B cell (primary cell): ENCODE measurements at places on chromosomes 12 and 14.

GRCh38 chr12:108401964-108402363 lies 62.9 kb upstream of the CMKLR1 start:
- DNase-seq: no peak

DNA sequence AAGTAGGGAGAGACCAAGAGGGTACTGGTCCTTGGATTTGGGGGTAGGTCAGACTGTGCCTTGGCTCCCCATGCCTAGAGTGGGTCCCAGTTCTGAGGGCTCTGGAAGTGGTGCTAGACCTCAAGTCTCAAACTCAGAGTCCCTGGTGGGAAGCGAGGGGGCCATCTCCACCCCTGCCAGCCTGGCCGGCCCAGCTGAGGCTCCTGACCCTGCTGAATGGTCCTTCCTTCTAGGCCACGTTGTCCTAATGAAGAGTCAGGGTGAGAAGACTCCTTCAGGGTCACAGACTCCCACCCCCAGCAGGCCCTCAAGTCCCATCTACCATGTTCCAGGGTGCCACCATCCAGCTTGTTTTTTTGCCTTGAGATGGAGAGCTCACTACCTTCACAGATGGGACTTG lies 12.9 kb downstream of the SERPINA6 start:
- DNase-seq: no peak

GRCh38 chr14:39766397-39767000 lies 334.3 kb upstream of the FBXO33 start:
- DNase-seq: no peak

GRCh38 chr12:67354322-67354721 lies 85.2 kb downstream of the CAND1 start:
- no peak for DNase-seq

- DNase-seq: no peak
Observed at GRCh38 chr12:123696646-123697045, 15.5 kb upstream of the ATP6V0A2 start.

DNA sequence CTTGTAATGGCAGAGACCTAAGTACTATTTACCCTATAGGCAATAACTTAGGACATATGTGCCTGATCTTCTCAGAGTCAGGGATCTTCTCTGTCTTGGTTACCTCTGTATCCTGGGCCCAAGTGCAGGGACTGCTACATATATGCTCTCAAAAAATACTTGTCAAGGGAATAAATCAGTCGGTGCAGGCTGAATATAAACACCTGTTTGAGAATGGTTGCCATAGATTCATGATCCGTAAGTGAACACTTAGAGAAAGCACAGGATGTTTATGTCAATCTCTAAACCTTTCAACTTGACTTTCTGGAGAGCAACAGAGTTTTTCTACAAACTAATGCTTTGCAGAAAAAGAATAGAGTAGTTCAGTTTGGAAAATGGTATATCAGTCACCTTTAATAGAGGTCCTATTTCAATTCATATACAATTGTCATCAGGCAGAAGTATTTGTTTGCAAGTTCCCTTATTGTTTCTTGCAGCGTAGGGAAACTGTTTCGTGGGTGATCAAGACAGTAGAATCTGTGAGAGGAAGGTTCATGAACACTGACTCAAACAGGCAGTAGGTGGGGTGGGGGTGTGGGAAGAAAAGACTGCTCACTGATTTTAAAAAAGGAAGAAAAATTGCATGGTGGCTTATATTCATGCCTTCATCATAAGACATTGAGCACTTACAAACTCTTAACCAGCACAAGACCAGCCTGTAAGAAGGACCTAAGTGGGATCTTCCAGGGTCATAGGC lies 6.0 kb upstream of the UBE2N start:
- no peak for DNase-seq

DNA sequence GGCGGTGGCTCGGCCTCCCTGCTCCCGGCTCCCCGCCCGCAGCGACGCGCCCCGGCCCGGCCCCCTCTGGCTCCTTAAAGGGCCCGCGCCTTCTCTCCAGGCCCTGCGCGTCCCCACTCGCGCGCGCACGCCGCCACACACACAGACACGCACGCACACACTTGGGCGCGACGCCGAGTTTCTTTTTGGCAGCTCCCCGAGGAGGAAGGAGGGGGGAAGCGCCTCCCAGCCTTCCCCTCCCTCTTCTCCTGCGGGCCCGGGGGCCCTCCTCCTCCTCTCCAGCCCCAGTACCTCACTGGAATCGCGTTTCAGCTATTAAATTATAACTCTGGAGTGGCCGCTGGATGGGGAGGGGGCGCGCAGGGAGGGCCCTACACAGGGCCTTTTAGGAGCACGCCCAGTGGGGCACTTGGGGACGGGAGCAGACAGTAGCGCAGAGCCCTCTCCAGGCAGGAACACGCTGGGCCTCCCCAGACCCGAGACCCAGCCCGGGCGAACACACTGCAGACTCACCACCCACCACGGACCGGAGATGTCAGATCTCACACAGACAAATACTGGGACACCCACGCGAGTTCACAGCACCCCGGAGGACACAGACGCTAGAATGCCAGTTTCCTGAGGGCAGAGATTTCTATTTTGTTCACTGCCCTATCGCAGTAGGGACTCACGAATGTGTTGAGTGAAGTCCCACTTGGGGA lies 411 bp upstream of the NCOR2 start:
- DNase-seq: peak; percentile 86

- DNase-seq: no peak
Observed at GRCh38 chr12:15535352-15535781, 213.1 kb downstream of the PTPRO start.

DNA sequence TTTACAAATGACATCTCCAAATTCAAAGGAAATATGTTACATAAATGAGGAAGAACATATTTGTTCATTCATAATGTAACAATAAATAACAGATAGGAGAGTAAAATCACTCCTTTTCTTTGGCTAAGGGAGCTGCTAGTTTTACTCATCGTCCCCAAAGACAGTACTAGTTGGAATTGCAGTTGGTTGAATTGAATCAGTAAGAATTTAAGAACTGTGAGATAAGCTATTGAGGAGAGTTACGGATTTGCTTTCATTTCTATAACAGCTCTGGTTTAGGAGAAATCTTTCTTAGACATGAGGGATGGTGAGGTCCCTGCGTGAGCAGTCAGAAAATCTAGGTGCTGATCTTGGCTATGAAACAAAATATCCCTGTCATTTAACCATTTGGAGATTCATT lies 402.8 kb downstream of the AEBP2 start:
- no peak for DNase-seq

GRCh38 chr12:89016970-89017778 lies 335.1 kb downstream of the DUSP6 start:
- peak; percentile 73 for DNase-seq

GRCh38 chr14:57089901-57090300 lies 178.8 kb downstream of the EXOC5 start:
- DNase-seq: no peak

DNA sequence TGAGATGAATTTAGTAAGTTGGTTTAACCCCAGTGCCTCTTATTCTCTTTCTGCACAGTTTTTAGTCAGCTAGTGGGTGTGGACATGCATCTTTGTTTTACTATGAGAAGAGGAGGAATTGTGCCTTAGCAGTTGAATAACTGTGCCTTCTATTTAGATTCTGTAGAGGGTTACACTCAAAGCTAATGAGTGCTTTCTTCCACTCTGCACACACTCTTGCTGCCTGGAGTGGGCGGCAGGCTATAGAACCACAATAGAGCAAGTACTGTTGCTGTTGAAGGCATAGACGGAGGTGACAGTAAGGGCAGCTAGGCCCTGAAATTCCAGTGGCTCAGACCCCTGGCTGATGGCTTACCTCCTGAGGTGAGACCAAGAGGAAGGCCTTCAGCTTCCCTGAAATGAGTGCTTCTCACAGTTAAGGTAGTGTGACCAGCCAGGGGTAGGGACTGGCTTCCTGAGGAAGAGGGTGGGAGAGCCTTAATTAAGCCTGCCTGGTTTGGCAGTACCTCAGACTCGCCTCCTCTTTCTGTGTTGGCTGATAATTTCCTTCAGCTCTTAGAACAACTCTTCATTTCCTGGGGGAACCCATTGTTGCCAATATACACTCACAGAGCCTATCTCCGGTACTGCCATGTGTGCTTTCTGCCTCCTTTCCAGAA lies 24.7 kb downstream of the SUSD6 start:
- no peak for DNase-seq

DNA sequence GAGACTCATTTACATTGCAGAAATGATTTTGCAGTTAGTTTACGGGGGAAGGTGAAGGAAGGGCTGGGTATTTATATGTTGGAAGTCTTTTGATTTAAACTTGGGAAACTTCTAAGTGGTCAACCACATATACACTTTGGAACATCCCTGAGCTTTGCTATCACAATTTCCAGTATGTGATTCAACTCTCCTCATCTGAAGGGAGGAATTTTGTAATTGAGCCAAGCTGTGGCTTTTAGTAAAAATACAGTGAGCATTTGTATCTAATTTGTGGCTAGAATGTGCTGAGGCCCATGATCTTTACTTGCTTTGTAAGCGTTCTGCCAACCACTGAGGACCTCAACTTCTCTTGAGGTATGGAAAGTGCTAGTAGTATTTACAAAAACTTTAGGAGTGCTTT lies 235.0 kb upstream of the PDZRN4 start:
- DNase-seq: no peak

GRCh38 chr12:2826721-2827515 lies 7.9 kb downstream of the NRIP2 start:
- no peak for DNase-seq

- DNase-seq: peak; percentile 24
Observed at GRCh38 chr12:65277994-65278575, 398 bp upstream of the MSRB3 start.

GRCh38 chr14:54147282-54147681 lies 190.7 kb upstream of the BMP4 start:
- DNase-seq: no peak

GRCh38 chr14:36869125-36869524 lies 207.5 kb downstream of the PAX9 start:
- no peak for DNase-seq

- no peak for DNase-seq
Observed at GRCh38 chr12:87259391-87259790, 769.8 kb downstream of the C12orf50 start.

- DNase-seq: no peak
Observed at GRCh38 chr14:92297818-92298595, 25.0 kb upstream of the SLC24A4 start.

- DNase-seq: no peak
Observed at GRCh38 chr14:81565441-81566290, 32.0 kb upstream of the SEL1L start.

DNA sequence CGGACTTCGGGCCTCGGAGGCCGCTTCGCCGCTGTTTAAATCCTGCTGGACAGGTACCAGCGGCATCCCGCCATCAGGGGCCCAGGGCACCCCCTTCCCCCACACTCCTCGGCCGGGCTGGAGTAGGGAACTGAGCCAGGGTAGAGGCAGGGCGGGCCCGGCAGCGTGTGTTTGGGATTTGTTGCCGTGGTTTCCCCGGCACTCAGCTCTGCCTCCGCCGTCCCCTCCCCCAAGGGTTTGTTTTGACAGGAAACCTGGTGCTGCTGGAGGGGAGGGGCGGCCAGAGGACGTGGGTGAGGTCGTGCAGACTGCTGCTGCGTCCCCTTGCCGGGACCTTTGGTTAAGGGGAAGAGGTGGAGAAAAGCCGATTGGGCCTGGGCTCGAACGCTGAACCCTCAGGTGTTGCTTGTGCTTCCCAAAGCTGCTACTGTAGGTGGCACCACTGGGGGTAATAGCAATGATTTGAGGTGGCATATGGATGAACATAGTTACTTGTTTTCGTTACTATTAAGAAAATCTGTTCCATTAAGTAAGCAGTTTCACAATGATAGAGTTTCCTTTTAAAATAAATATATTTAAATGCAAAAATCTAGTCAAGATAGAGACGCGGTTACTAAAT lies 778 bp downstream of the TCP11L2 start:
- DNase-seq: peak; percentile 94

DNA sequence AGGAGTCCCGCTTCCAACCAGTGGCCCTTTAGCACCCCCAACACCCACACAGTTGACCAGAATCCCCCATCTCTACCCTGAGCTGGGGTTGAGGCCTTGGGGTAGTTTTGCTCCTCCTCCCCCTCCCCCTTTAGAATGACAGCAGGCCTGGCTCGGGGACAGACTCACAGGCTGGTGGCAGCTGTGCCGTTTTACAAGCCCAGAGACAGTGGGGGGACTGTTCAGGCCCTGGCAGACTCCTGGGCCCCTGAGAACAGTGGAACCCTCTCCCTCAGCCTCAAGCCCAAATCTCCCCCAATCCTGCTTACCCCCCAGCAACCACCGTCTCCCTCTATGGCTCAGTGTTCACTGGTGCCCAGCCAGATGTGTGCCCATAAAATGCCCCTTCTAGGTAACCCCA lies 10.1 kb downstream of the TMEM119 start:
- DNase-seq: no peak

DNA sequence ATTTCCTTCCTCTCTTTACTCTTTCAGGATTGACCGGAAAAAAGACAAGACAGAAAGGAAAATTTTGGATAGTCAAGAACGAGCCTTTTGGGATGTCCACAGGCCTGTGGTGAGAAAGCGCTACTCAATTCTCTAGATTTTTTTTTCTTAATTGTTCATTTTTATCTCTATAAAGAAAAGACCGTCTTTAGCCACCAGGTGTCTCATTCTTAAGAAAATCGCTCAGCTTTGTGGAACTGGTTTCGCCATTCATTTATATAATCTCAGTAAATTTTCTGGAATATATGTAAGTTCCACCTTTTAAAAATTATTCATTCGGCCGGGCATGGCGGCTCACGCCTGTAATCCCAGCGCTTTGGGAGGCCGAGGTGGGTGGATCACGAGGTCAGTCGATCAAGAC lies 421.1 kb downstream of the DPF3 start:
- no peak for DNase-seq

GRCh38 chr14:64098120-64098519 lies 196.1 kb downstream of the ESR2 start:
- DNase-seq: no peak

- no peak for DNase-seq
Observed at GRCh38 chr12:108826101-108826806, 31.1 kb downstream of the SSH1 start.
